ENCODE measurements at places on chromosomes 11 and 22. TPM values are rescaled to one million over a fixed set of nuclear protein-coding genes. Genes with fewer than 3 reads are reported as not detected.

Gene PGA5
- total RNA-seq = not detected

Gene MS4A4E
- total RNA-seq = not detected

Gene OOSP4A
- total RNA-seq = not detected

Gene PGM2L1
- total RNA-seq = 42.2 TPM

Gene C11orf97
- not detected for total RNA-seq

Gene ROM1
- total RNA-seq = 5.4 TPM

Gene ADM2
- total RNA-seq = 0.60 TPM

Gene CHRNA10
- total RNA-seq = 0.93 TPM

Gene NXPE4
- total RNA-seq = not detected

Gene ZDHHC13
- 40.4 TPM for total RNA-seq

Gene NTM
- 0.09 TPM for total RNA-seq

Gene OR56A1
- 0.14 TPM for total RNA-seq

Gene KCNQ1
- total RNA-seq = not detected

Gene CASP5
- not detected for total RNA-seq

Gene MAPK12
- 118 TPM for total RNA-seq

Gene TEX54
- total RNA-seq = not detected

Gene LDLRAD3
- 9.7 TPM for total RNA-seq

Gene TPP1
- 197 TPM for total RNA-seq

Gene CCDC81
- total RNA-seq = 0.23 TPM

Gene MOGAT2
- total RNA-seq = not detected

Gene CHEK1
- total RNA-seq = 45.7 TPM

Gene HEPN1
- total RNA-seq = not detected

Gene STIM1
- 39.3 TPM for total RNA-seq

Gene PIWIL4
- total RNA-seq = 1.2 TPM

Gene MRGPRF
- total RNA-seq = 0.05 TPM

Gene TMEM86A
- total RNA-seq = 2.7 TPM

Gene GSTT2
- not detected for total RNA-seq

Gene OR51B5
- not detected for total RNA-seq

Gene MN1
- total RNA-seq = 0.47 TPM

Gene RTN4R
- 2.7 TPM for total RNA-seq
